ENCODE measurements at places on chromosomes 13 and 19. TPM values are rescaled to one million over a fixed set of nuclear protein-coding genes. Genes with fewer than 3 reads are reported as not detected.

Gene TSKS
- total RNA-seq = 0.26 TPM

- no peak overlapping the region for H3K27ac ChIP-seq
- no peaks in the 10 kb centered on the region for H3K36me3 ChIP-seq
- DNase-seq = no peak
- no peaks in the 10 kb centered on the region for H3K27me3 ChIP-seq
Observed at GRCh38 chr19:13437919-13438618, 68.2 kb downstream of the CACNA1A start.

GRCh38 chr19:2600914-2601870, 101.3 kb downstream of the GNG7 start:
- DNase-seq = no peak
- H3K27me3 ChIP-seq = no peaks in the 10 kb centered on the region
- H3K4me3 ChIP-seq = no peak overlapping the region
- no peaks in the 10 kb centered on the region for H3K36me3 ChIP-seq

DNA sequence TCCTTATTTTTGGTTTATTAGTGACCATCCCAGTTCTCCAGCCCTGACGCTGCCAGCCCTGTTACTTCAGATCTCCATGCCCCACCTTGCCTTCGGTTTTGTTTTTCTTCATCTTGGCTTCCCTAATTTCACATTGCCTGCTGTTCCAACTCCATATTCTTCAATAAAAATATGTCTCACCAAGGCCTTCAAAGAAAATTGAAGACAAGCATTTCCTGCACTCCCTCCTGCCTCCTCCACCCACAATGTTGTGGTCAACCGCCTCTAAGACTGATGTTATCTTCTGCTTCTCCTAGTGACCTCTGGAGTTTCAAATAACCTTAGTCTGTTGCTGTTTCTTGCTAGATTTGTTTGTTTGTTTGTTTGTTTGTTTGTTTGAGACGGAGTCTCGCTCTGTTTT, 14.6 kb downstream of the PLD3 start:
- no peak for DNase-seq
- no peaks in the 10 kb centered on the region for H3K27me3 ChIP-seq
- H3K27ac ChIP-seq = no peak overlapping the region
- no peak overlapping the region for H3K4me3 ChIP-seq
- H3K36me3 ChIP-seq = peaks cover 3% of the 10 kb centered on the region
- H3K4me1 ChIP-seq = no peaks in the 10 kb centered on the region

DNA sequence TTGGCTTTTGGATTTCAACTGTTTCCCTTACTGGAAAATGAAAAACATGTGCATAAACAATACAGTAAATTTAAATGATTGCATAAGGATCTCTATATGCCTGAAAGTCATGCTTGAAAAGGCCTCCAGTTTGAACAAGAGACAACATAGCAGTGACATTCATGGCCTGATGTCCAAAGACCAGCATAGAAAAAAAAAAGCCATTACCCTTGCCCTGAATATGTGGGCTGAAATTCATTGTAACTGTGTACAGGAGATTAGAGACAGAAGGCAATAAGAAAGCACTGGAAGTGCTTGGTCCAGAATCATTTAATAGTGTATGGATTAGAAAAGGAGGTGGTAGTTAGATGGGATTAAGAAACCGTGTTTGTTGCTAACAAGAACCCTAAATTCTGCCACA, 15.4 kb downstream of the MIR17HG start:
- no peak overlapping the region for H3K27ac ChIP-seq
- no peak for DNase-seq
- H3K4me1 ChIP-seq = no peaks in the 10 kb centered on the region
- H3K4me3 ChIP-seq = no peak overlapping the region
- no peaks in the 10 kb centered on the region for H3K36me3 ChIP-seq

DNA sequence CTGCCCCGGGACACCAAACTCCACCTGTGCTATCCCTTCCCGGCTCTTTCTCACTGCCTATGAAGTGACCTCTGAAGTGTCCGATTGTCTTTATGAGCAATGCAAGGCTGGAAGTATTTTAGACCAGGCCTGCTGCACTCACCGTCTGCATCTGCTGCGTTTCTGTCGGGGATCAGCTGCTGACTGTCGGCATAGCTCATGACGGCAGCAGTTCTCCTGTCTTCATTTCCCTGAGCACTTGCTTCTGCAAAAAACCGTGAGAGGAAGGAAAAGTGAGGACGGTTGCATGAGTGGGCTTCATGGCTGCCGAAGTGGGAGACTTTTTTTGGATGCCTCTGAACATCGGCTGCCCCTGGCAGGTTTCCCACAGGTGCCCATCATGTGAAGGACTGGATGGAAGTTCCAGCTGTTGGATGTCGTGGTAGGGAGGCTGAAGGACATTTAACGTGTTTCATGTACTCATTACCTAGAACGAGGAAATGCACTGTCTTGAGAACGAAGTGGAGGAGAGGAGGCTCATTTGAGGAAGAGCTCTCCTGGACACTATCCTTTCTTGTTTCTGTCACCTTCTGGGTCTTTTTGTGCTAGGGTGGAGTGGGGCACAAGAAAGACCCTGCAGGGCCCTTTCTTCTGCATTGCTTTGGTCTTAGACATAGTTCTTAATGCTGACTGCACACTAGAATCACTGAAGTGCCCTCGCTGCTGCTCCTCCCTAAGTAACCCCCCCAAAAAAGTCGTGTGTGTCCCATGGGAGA, 94.7 kb downstream of the RNASEH2B start:
- no peak overlapping the region for H3K4me3 ChIP-seq
- DNase-seq = no peak
- peaks cover 6% of the 10 kb centered on the region for H3K27me3 ChIP-seq
- no peaks in the 10 kb centered on the region for H3K4me1 ChIP-seq
- H3K36me3 ChIP-seq = no peaks in the 10 kb centered on the region
- H3K27ac ChIP-seq = no peak overlapping the region

Gene SERTM1
- not detected for total RNA-seq

Gene CYP2F1
- not detected for total RNA-seq

DNA sequence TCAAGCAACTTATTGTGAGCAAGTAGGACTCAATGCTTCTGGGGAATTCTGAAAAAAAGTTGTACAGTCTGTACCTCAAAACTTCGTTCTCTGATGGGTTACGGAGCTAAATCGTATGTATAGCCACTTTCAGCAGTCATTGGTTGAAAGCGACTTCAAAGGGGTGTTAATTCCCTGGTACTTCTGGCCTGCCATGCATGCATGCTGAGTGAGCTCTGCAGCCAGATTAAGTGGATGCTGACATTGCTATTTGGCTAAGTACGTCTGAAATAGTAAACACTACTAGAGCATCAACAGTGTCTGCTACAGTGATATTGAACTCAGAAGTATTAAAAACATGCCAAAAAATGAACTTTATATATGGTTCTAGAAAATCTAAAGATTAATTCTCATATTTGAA, 1183.1 kb upstream of the PCDH20 start:
- no peak for DNase-seq
- no peaks in the 10 kb centered on the region for H3K36me3 ChIP-seq
- no peak overlapping the region for H3K27ac ChIP-seq

GRCh38 chr19:30932854-30933253, 416.4 kb downstream of the TSHZ3 start:
- no peaks in the 10 kb centered on the region for H3K4me1 ChIP-seq
- no peak overlapping the region for H3K27ac ChIP-seq
- no peaks in the 10 kb centered on the region for H3K27me3 ChIP-seq
- no peak for DNase-seq
- no peaks in the 10 kb centered on the region for H3K36me3 ChIP-seq
- no peak overlapping the region for H3K4me3 ChIP-seq

DNA sequence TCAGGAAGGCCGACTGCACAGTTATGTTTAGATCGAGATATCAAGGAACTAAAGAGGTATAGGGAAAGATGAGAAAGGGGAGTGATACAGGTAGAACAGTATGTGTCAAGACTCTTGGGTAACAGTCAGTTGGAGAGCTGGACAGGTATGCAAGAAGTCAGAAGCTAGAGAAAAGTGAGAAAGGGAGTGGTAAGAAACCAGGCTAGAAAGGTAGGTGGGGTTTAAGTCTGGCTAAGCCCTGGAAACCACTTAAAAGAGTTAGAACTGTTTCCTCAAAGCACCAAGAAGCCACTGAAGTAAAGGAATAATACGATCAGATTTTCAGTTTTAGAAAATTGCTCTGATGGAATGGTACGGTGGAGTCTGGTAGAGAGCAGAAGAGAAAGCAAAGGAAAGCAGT, 196.4 kb downstream of the VWA8 start:
- no peaks in the 10 kb centered on the region for H3K4me1 ChIP-seq
- H3K36me3 ChIP-seq = no peaks in the 10 kb centered on the region
- no peaks in the 10 kb centered on the region for H3K27me3 ChIP-seq
- DNase-seq = no peak
- H3K4me3 ChIP-seq = no peak overlapping the region

GRCh38 chr13:110416131-110417025, 109.3 kb downstream of the COL4A2 start:
- peak overlapping the region; percentile 49 for H3K27ac ChIP-seq
- peaks cover 42% of the 10 kb centered on the region for H3K4me1 ChIP-seq
- no peak overlapping the region for H3K4me3 ChIP-seq
- H3K27me3 ChIP-seq = no peaks in the 10 kb centered on the region

Gene LGALS7
- total RNA-seq = not detected

- DNase-seq = no peak
- H3K36me3 ChIP-seq = peaks cover 6% of the 10 kb centered on the region
- H3K4me1 ChIP-seq = peaks cover 17% of the 10 kb centered on the region
- H3K4me3 ChIP-seq = peak within 1 kb of the TSS; percentile 84
- H3K27me3 ChIP-seq = no peaks in the 10 kb centered on the region
- peak within 1 kb of the TSS; percentile 90 for H3K27ac ChIP-seq
Observed at GRCh38 chr19:54137699-54138488, at the start of gene CNOT3. CNOT3 (plus strand) TSS chr19:54137762; CDS start chr19:54142979, 5,217 bp downstream.

GRCh38 chr13:99834246-99834645, 137.3 kb downstream of the ZIC5 start:
- H3K27ac ChIP-seq = no peak overlapping the region
- no peaks in the 10 kb centered on the region for H3K27me3 ChIP-seq
- H3K36me3 ChIP-seq = no peaks in the 10 kb centered on the region
- H3K4me3 ChIP-seq = no peak overlapping the region

DNA sequence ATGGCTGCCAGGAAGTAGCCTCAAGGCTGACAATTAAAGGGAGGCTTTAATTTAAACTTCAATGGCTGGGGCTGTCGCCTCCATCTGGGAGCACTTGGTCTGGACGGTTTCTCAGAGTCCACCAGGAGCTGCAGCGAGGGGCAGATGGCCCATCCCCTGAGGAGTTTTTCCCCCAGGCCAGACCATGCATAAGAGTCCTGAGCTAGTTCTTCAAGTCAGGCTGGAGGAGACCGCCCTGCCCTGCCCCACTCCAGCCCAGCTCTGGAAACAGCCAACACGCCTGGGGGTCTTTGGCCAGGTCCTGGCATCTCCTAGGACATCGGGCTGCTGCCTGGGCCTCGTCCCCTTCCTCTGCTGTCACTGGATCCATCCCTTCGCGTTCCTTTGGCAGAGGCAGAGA, 5.3 kb upstream of the ACTN4 start:
- no peak for DNase-seq
- no peak overlapping the region for H3K27ac ChIP-seq
- H3K4me3 ChIP-seq = no peak overlapping the region
- no peaks in the 10 kb centered on the region for H3K4me1 ChIP-seq
- no peaks in the 10 kb centered on the region for H3K36me3 ChIP-seq

Gene F10
- 20.3 TPM for total RNA-seq

Gene CEACAM3
- not detected for total RNA-seq

- H3K36me3 ChIP-seq = no peaks in the 10 kb centered on the region
- no peak overlapping the region for H3K4me3 ChIP-seq
- H3K27me3 ChIP-seq = no peaks in the 10 kb centered on the region
- H3K27ac ChIP-seq = no peak overlapping the region
Observed at GRCh38 chr19:31361728-31362127, 12.5 kb upstream of the TSHZ3 start.

DNA sequence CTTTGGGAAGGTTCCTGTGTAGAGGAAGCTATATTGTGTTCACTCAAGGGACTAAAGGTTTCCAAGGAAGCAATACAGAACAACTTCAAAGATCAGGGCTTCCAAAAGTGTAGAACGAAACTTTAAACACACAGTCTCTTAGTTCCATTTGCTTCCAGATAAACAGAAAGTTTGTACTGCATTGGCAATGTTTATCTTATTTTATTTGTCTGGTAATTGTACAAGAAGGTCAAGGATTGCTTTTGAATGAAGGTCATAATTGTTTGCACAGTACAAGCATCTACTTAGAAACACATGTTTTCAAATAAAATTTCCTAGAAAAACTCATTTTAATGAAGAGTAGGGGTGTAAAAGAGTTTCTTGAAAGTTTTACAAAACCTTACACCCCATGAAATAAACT, 712.7 kb upstream of the SGCG start:
- H3K27ac ChIP-seq = no peak overlapping the region
- no peak for DNase-seq
- no peak overlapping the region for H3K4me3 ChIP-seq
- no peaks in the 10 kb centered on the region for H3K4me1 ChIP-seq

GRCh38 chr13:26762745-26763345, 2.3 kb upstream of the GPR12 start:
- H3K4me1 ChIP-seq = no peaks in the 10 kb centered on the region
- no peaks in the 10 kb centered on the region for H3K36me3 ChIP-seq
- DNase-seq = no peak
- H3K27ac ChIP-seq = no peak overlapping the region
- peaks cover 39% of the 10 kb centered on the region for H3K27me3 ChIP-seq
- no peak overlapping the region for H3K4me3 ChIP-seq

Gene MISP
- total RNA-seq = not detected

DNA sequence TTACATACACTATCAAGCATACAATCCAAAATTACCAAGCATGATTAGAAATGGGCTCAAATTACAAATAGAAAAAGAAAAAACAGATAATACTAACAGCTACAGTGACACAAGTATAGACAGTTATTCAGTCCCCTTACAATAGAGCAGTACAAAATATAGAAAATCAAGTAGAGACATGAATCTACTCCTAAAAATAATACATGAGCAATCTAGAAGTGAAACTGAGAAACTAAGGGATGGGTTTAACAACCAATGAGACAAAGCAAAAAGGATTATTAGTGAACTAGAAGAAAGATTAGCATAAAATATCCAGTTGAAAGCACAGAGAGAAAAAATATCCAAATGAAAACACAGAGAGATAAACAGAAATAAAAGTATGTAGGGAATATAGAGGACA, 426.7 kb downstream of the TBC1D4 start:
- H3K4me3 ChIP-seq = no peak overlapping the region
- H3K27me3 ChIP-seq = no peaks in the 10 kb centered on the region
- no peaks in the 10 kb centered on the region for H3K4me1 ChIP-seq
- no peak for DNase-seq
- no peak overlapping the region for H3K27ac ChIP-seq

GRCh38 chr19:45442778-45443461, 19.2 kb upstream of the ERCC1 start:
- H3K27me3 ChIP-seq = no peaks in the 10 kb centered on the region
- DNase-seq = peak; percentile 41
- peak overlapping the region; percentile 78 for H3K27ac ChIP-seq
- H3K36me3 ChIP-seq = no peaks in the 10 kb centered on the region

DNA sequence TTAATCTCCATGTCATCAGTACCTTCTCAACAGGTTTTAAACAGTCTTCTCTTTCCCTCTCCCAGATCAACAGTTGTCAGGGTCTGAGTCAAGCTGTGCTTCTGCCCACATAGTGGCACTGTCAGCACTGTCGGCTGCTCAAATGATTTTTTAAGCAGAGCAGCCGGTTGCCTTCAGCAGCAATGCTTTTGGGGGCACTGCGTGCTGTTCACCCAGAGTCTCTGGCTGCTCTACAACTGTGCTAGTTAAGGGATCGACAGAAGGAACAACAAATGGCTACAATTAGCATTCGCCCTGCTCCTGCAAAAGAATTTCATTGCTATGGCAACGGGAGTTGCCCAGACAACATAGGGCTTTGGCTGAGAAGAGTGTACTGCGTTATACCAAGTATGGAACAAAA, 412.9 kb downstream of the DIAPH3 start:
- peak; percentile 76 for DNase-seq
- H3K4me1 ChIP-seq = peaks cover 8% of the 10 kb centered on the region
- no peaks in the 10 kb centered on the region for H3K27me3 ChIP-seq
- no peaks in the 10 kb centered on the region for H3K36me3 ChIP-seq
- H3K27ac ChIP-seq = peak overlapping the region; percentile 42

All from fibroblast of lung (primary cell).